ENCODE measurements at places on chromosomes 12 and 14.

GRCh38 chr12:54650409-54650808 is 2.2 kb upstream of the DCD start:
- no peak for DNase-seq

DNA sequence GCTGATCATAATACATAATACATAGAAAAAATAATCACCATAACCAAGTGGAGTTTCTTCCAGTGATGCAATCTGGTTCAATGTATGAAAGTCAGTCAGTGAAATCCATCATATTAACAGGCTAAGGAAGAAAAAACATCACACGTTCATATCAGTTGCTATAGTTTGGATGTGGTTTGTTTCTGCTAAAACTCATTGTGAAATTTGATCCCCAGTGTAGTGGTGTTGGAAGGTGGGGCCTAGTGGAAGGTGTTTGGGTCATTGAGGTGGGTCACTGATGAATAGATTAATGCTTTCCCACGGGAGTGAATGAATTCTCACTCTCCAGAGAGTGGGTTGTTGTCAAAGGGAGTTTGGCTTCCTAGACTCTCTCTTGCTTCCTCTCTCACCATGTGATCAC is 84.6 kb upstream of the PTGDR start:
- no peak for DNase-seq

DNA sequence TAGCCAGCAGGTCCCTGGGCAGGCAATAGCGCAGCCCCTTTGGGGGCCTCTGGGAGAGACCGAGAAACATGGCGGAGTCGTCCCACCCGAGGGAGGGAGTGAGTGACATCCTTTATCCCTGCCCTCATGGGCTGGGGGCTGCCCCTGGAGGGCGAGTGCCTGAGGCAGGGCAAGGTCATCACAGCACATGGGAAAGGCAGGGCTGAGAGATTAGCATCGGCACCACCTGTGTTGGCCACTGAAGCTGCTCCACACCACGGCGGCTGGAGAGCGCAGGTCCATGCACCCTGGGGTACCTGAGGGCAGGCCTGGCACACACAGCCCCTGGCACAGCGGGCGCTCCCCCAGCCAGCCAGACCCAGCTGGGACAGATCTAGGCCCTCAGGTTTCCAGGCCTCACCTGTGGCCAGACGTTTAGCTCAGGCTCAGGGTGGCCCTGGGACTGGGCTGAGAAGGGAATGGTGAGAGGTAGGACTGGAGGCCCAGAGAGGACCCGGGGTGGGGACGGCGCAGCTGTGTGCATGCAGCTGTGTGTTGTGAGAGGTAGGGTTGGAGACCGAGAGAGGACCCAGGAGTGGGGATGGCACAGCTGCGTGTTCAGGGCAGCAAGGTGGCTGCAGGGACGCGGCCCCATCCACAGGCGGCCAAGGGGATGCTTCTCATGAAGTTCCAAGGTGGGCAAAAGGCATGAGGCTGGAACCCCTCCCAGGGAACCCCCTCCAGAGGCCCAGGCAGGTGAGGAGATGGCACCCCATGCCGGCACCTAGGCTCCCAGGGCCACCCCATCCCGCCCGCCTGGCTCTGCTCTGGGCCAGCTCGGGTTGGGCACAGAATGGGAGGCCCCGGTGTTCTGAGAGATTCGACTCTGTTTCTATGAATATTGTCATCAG is 74.1 kb downstream of the KIF26A start:
- DNase-seq: no peak

- no peak for DNase-seq
Observed at GRCh38 chr12:25271486-25272098, 20.9 kb upstream of the KRAS start.

DNA sequence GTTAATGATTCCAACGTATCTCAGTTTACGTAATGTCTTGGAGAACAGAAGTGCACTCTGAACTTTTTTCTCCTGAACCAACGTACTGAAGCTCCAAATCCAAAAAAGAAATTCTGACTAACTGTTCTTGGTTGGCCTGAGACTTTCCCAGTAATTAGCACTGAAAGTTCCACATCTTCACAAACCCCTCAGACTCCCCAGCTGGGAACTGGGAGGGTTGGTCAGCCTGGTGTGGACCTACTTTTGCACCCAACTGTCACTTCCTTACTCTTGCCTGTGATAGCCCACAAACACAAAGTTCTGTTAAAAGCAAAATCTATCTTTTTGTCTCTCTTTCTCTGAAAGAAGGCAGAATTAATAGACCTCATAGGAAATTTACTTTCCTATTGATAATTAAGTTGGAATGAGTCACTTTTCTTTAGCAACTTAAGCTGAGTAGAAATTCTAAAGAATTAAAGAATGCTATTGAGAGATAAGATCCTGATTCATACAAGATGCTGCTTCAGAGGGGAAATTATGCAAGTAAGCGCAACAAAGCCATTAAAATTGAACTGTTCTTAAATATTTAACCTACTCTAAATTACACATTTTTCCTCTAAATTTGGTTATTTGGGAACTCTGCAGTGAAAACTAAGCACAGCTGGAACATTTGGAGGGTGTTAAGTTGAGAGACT is 155.0 kb downstream of the EPS8 start:
- no peak for DNase-seq

- no peak for DNase-seq
Observed at GRCh38 chr12:51449580-51450246, 25.1 kb downstream of the SLC4A8 start.

- DNase-seq: no peak
Observed at GRCh38 chr14:69693145-69693544, 73.8 kb upstream of the SRSF5 start.

DNA sequence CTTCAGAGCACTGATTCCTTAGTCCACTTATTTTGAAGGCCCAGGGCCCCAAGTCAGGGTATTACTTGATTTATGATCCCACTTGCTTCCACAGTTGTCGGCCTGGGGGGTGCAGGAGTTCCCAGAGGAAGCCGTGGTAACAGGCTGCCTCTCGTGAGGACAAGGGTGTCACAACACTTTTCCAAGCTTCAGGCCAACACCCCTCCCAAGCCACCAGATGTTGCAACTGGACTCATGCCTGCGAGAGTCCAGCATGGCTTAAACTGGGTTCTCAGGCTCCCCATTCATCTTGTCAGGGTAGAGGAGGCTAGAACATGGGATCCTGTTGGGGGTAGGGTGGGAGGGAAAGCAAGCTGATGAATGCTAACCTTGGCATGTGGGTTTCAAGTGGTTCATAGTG is 56.1 kb downstream of the BMP4 start:
- DNase-seq: no peak

GRCh38 chr14:52563120-52563519 is 10.5 kb downstream of the GPR137C start:
- DNase-seq: no peak

DNA sequence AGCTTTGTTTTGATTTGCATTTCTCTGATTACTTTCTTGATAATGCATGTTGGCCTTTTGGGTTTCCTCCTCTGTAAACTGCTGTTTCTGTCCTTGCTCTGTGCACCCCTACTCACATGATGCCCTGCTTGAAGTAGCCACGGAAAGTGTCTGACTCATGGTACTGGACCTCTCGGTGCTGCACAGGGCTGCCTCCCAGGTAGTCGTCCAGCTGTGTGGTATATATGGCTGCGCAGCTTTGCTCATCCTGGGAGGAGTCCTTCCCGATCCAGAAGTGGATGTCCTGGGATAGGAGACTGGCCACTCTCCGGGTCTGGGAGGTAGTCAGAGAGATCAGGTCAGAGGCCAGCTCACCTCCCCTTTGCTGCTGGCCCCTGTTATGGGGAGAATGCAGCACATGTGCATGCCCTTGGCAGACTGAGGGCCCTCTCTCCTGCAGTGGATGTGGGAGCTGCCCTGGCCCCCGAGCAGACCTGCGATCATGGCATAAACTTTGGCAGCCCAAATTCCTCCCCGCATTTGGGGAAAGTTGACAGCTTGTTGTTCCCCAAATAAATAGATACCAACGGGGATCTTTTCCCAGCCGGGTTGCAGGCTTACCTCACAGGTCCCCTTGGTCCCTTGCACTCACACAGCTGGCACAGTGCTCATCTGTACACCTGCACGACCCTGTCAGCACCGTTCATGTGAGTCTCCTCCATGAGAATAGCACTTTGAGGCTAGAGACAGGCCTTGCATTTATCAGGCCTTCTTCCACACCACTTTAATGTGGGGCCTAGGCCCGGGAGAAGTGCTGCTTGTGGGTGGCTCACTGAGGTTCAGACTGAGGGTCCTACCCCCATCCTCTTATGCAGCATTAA is 5.2 kb downstream of the AVIL start:
- no peak for DNase-seq

DNA sequence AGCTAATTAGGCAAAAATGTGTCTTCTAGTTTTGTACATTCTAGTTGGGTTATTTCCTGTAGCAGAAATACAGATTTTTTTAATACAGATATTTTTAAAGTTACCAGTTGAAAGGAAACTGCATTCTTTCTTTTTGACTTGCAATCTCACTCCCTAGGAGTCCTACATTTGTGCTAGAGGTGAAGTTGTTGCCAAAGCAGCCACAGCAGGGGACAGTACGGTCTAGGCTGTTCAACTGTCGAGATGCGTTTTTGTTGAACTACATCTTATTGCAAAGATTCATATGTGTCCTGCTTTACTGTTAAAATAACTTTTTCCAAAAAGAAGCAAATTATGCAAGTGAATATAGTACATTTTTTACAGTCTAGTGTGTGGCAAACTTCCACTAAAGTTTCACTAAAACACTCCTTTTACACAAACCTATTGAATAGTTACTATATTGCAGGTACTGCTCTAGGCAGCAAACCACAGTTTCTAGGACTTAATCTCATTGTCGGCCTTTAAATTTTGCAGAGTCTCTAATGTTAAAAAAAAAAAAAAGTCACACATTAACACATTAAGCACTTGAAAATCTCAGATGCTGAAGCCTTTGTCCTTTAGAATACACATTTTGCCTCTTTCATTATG is 30.2 kb upstream of the SRGAP1 start:
- DNase-seq: no peak

- DNase-seq: no peak
Observed at GRCh38 chr14:68015356-68016254, 196.0 kb downstream of the RAD51B start.

DNA sequence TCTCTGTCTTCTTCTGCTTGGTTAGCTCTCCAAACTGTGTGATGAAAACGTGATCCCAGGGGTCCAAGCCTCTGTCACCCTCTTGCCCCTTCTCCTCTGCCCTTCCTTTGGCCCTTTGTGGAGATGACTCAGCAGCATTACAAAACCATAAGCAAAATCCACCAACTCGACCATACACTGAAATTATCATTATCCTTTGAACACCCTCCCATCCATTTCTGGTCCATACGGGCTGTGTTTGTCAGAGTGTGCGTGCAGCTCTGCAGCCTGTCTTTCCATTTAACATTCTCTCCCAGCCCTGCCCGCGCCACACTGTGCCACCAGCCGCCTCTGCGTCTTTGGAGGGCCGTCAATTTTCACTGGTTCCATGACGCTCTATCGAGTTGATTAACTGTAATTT is 69.2 kb downstream of the SLC25A47 start:
- DNase-seq: no peak

GRCh38 chr12:98456576-98457573 is 58.5 kb upstream of the TMPO start:
- DNase-seq: no peak

DNA sequence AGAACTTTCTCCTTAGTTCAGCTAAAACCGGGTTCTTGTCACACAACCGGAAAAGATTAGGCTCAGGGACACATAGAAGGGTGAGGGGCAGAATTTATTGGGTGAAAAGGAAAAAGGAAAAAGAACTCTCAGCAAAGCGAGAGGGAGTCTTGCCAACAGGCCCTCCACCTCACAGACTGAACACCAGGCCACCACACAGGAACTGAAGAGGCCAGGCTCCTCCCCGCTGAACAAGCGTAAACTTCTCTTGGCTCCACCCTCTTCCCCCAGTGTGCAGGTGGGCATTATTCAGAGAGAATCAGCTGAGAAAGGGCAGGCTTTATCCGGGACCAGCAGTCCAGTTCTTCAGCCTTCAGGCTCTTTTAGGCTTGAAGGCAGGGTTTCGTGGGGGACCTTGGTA is 125.6 kb upstream of the FGD4 start:
- DNase-seq: peak; percentile 13

- DNase-seq: no peak
Observed at GRCh38 chr12:238736-239398, 23.8 kb downstream of the SLC6A13 start.

- no peak for DNase-seq
Observed at GRCh38 chr12:131452444-131452860, 258.4 kb upstream of the SFSWAP start.

DNA sequence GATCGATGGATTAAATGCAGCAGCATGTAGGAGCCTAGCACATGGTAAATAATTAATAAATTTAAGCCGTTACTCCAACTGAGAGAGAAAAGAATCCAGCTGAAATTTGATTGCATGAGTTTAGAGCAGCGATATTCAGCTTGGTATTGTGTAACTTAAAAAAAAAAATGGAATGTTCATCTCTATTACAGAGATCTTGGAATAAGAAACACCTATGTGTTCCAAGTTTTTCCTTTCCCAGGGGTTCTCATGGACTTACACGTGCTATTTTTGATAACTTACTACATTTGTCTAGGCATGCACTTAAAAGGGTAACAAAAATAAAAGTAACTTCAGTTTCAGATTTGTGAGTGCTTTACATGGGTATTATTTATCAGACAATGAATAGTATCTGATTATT is 122.8 kb downstream of the RASSF9 start:
- no peak for DNase-seq

DNA sequence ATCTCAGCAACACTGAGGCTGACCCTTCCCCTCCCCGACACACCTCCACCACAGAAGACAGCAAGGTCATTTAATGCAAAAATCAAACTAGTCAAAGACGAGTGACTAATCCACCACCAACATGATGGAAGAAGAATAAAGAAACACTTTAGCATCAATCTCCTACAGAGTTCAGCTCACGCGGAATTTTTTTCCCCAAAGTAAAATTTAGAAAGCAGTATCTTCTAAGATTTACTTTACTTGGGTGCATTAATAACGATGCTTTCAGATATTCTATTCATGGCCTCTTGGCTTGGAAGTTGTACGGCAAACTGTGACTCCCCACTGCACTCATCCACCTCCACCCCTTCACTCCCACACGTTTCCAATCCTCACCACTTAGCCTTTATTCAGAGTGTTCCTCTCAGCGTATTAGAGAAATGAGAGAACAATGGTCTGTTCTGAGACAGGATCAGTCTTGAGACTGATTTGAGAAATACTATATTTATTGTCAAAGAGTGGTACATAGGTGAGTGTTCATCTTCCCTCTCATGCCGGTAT is 1.9 kb downstream of the EGLN3 start:
- DNase-seq: no peak

- DNase-seq: no peak
Observed at GRCh38 chr14:46432516-46432915, 219.1 kb downstream of the RPL10L start.

All from activated CD4-positive, alpha-beta T cell treated with anti-CD3 and anti-CD28 coated beads, Interleukin-2, amount 50 U/mL, for 1 hour (primary cell).